ENCODE measurements at places on chromosomes 7 and 10.

- no peak for DNase-seq
Measured at GRCh38 chr10:43943818-43944360, 295.2 kb upstream of the ZNF32 start.

DNA sequence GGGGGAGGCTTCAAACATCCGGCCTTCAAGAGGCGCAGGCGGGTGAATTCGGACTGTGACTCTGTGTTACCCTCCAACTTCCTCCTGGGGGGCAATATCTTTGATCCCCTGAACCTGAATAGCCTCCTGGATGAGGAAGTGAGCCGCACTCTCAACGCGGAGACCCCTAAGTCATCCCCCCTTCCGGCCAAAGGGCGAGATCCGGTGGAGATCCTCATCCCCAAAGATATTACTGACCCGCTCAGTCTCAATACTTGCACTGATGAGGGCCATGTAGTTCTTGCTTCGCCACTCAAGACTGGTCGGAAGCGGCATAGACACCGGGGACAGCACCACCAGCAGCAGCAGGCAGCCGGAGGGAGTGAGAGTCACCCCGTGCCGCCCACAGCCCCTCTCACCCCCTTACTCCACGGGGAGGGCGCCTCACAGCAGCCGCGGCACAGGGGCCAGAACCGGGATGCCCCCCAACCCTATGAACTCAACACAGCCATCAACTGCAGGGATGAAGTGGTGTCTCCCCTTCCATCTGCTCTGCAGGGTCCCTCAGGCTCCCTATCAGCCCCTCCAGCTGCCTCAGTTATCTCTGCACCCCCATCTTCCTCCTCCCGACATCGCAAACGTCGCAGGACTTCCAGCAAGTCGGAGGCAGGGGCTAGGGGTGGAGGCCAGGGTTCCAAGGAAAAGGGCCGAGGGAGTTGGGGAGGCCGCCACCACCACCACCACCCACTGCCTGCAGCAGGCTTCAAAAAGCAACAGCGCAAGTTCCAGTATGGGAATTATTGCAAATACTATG, 1.1 kb downstream of the MEPCE start:
- DNase-seq = no peak

DNA sequence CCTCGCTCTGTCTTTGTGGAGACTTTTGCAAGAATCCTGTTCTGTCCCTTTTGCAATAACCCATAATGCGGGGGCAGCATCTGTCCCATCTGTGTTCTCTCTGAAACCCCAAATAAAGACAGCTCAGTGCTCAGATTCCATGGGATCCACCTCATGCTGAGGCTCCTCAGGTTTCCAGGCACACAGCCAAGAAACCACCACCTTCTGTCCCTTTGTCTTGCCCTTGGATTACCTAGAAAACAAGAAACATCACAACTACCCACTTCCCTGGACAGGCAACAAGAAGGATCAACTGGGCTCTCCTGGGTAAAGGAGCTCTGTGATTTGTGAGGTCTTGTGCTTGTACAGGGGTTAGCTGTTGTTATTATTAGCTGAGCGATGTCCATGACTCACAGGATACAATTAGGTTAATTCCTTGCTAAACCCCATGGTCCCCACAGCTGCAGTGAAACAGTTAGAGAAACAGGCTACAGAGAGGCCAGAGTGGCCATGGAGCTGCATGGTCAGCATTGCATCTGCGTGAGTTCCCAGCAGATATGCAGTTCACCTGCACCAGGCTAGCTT, 50.2 kb downstream of the CXCL12 start:
- no peak for DNase-seq

DNA sequence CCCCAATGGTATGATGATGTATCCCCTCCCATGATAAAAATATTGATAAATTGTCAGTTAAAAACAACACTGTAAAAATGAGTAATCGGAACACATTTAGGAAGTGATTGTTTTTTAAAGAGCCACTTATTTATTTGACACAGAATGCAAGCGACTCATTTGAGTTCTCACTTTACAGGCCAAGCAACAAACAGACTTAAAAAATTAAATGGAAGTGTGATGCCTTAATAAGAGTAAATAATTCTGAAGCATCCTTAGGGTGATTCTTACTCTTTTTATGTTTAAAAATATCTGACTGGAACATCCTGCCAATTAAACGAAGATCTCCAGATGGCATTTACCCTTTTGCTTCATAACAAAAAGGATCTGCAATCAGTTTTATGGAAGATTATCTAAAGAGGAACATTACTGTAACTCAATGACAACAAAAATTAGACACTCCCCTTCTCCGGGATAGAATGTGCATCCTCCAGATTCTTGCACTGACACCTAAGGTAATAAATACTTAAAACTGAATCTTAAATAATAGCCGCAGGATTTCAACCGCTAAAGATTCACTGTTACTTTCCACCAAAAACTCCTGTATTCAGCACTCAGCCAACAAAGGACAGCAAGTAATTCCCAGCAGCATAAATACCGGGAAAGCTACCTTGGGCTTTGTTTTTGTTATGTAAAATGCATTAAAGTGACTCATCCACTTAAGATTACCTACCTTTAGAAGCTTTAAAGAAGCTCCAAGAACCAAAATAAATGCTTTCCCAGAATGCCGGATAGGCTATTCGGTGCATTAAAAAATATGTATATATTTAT, 1.7 kb downstream of the CACNA2D1 start:
- no peak for DNase-seq

GRCh38 chr7:30241767-30242166, 42.6 kb upstream of the ZNRF2 start:
- no peak for DNase-seq

DNA sequence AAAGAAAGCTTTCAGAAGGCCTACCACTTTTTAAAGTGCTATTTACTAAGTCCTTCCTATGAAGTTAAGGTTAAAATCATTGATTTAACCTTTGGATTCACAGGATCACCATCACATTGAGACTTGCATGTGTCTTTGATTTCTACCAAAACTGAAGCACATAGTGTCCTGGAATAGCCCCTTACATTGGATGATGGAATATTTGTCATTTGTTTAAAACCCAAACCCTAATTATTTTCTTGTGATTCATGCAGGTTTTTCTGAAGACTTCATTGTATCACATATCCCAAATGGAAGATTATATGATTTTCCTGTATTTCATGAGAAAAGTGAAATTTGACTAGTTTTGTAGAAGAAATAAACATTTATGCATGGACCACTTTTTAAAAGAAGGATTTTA, 3.3 kb downstream of the SEMA3A start:
- DNase-seq = no peak

DNA sequence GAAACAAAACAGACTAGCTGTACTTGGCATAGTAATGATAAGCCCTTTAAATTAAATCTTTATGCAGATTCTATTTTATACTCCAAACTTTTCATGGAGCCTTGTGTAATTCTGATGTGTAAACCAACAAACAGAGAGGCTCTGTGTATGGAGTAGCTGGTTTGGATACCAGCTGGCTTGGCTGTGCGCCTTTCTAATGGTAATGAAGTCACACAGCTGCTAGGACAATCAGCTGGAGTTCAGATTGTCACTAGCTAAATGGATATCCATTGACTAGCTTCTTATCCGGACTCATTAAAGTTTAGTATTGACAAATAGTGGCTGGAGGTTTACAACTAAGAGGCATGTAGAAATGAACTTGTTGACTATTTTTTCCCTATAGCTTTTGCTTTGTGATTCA, 398.4 kb downstream of the DGKB start:
- DNase-seq = no peak

DNA sequence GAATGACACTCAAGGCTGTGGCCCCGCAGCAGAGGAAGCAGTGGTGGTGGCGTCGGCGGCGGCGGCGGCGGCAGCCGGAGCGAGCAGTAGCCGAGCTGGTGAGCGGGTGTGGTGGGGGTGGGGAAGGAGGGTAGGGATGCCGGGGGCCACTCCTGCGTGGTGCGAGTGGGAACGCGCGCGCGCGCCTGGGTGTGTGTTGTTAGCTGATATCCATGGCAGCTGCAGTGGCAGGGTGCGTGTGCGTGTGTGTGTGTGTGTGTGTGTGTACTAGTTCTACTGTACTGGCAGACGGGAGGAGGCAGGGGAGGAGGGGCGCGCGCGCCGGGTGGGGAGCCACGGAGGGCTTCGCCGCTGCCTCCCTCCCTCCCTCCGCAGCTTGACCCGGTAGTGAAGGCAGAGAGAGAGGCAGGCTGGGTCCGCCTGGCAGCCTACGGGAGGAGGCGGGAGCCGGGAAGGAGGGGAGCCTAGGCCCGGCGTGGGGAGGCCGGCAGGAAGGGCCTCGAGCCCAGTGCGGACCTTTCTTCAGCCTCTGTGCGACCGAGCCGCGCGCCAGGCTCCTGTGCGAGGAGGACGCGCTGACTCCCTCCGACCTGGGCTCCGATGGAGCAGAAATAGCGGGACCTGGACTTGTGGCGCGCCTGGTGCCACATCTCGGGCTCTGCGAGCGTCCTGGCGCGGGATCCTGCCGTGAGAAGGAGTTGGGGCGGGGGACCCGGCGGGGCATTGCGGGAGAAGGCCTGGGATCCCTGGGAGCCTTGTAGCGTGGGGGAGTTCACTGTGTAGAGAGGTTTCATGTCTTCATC, at the start of gene MAGI2:
MAGI2 (minus strand) TSS at position 110 of the 803 bp plus-strand sequence. CDS start 347 bp downstream, outside the sequence.
- no peak for DNase-seq

DNA sequence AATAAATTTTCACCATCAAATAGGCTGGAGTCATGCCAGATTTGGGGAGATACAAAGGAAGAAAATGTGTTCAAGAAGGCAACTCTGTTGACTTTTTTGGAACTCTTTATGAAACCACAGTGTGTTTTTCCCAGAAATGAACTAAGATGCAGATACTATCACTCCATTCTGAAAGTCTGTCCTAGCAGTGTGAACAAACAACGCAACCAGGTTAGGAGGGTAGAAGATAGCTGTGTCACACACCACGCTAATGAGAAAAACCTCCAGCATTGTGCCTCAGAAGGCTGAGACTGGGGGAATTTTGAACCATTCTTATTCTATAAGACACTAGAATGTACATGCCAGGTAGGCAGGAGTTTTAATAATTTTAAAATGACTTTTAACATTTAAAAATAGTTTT, 15.9 kb upstream of the ATP6V0A4 start:
- peak; percentile 28 for DNase-seq

- no peak for DNase-seq
Measured at GRCh38 chr7:104962781-104963180, 51.2 kb upstream of the KMT2E start.

DNA sequence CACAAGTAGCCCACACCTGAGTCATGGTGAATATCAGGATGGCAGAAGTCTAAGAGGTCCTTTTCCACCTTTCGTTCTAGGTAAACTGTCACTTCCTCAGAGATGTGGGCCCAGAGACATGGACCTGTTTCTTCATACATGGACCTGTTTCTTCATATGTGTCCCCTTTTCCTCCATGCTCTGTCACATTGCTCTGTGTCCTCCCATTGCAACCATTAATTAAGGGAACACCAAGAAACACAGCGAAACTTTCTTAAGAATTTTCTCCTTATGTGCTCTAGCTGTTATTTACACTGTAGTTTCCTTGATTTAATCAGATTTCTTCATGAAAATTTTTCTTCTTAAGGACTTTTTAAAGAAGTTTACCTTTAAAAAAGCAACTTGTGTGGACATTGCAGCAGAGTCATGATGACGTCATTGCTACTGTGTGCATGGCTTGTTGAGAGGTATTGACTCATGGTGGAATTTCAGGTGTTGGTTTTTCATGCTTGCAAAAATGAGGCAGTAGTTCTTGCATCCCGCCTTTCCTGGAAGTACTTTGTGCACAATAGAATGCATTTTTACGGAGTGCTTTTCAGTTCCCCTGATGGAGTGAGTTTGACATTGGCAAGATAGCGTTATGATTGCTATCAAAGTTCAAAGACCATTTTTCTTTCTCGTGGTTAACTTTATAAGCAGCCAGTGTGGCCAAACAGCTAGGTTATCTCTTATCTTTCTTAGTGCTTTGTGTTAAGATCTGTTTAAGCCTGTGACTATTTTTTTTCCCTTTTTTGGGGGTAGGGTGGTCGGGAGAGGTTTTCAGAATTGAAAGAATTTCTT, 37.7 kb downstream of the CFAP58 start:
- peak; percentile 5 for DNase-seq

- DNase-seq = no peak
Measured at GRCh38 chr10:114412907-114413797, 8.8 kb upstream of the AFAP1L2 start.

GRCh38 chr7:105905209-105905909, 29.0 kb upstream of the ATXN7L1 start:
- DNase-seq = no peak

- DNase-seq = no peak
Measured at GRCh38 chr7:39621261-39621660, 2.1 kb upstream of the RALA start.

GRCh38 chr7:115340828-115341227, 418.9 kb downstream of the MDFIC start:
- DNase-seq = no peak

- no peak for DNase-seq
Measured at GRCh38 chr10:118482393-118483331, 112.8 kb downstream of the PRLHR start.
